ENCODE measurements at places on chromosomes 12 and 14. TPM values are rescaled to one million over a fixed set of nuclear protein-coding genes. Genes with fewer than 3 reads are reported as not detected.

Gene CDCA3
- 0.57 TPM for polyA plus RNA-seq

Gene RASAL1
- not detected for polyA plus RNA-seq

Gene C12orf50
- polyA plus RNA-seq, result not detected

Gene OTOGL
- not detected for polyA plus RNA-seq

Gene PLEKHD1
- polyA plus RNA-seq, result not detected

Gene GPATCH2L
- 13.8 TPM for polyA plus RNA-seq

Gene MAGOHB
- 19.5 TPM for polyA plus RNA-seq

GRCh38 chr14:101380512-101380911, 180.8 kb upstream of the DIO3 start:
- DNase-seq, result no peak

GRCh38 chr12:57319678-57320469, 68.9 kb upstream of the STAC3 start:
- no peak for DNase-seq

DNA sequence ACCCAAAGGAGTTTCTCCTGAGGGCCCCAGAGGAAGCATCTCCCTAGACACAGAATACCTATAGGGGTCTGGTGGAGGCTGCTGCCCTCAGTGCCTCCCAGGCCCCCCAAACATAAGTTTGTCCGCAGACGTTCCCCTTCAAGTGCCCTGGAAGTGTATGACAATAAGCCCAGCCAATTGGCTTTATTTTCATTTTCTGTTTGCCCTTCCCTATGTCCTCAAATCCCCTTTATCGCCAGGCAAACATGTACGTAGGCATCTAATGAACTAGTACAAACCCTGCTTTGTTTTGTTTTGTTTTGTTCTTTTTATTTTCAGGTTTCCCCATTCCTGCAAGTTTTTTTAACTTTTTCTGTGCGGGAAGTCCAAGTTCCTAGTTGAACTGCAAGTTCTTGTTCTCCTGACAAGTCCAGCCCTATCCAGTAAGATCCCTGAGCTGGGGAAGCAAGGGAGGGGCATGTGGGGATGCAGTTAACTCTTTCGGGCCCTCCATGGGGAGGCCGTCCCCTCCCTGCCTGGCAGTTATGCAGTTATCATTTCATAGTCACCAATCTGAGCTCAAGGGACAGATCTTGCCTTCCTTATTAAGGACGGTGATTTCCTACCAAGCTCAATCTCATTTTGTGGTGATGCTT, 141.9 kb downstream of the KCNA5 start:
- DNase-seq, result no peak

DNA sequence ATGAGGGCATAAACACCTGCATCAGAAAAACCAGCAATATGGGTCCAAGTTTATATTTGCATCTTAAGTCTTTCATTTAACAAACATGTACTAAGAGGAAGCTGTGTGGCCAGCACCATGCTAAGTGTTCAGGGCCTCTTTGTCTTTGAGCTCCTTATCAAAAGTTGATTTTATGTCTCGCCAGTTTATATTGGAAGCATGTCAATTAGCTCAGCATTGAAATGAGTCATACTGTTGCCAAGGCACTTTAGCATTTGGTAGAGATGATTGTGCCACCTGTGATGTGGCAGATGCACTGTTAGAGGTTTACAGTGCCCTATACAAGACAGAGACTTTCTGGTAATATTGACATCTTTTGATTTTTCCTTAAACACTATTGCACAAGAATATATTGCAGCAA, 68.5 kb downstream of the BHLHE41 start:
- DNase-seq, result no peak

GRCh38 chr14:24075485-24076301, 4.3 kb downstream of the CPNE6 start:
- no peak for DNase-seq

DNA sequence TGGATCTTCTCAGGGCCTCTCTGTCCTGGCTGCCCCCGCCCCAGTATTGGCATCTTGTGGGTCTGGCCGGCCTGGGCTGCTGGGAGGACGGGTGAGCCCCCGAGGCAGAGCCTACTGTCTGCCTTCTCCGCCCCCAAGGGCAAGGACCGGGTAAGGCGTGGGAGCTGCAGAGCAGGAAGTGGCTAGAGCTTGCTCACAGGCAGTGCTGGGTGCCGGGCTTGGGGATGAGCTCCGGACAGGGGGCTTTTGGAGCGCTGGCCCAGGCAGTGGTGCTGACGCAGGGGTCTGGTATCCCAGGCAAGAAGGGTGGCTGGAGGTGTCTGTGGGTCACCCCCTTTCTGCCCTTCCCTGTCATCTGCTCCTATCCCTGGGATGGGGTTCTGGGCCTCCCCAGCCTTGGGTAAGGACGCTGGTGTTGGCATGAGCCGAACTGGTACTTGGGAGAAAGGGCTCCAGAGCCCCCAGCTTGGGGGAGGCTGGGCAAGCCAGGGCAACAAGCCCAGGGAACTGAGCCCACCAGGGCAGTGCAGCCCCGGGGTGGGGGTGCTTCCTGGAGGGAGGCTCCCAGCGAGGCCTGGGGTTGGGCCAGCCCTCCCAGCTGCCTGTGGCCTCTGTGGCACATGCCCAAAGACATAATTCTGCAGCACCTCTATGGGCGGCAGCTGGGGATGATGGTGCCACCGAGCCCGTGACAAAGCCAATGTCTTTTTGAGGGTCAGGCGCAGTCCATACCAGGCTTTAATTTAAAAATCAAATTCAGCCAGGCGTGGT, 126.3 kb downstream of the KIF26A start:
- DNase-seq, result no peak

GRCh38 chr12:105223352-105223845, 12.6 kb downstream of the APPL2 start:
- no peak for DNase-seq

- DNase-seq, result no peak
Measured at GRCh38 chr14:78005325-78005724, 164.8 kb upstream of the NRXN3 start.

DNA sequence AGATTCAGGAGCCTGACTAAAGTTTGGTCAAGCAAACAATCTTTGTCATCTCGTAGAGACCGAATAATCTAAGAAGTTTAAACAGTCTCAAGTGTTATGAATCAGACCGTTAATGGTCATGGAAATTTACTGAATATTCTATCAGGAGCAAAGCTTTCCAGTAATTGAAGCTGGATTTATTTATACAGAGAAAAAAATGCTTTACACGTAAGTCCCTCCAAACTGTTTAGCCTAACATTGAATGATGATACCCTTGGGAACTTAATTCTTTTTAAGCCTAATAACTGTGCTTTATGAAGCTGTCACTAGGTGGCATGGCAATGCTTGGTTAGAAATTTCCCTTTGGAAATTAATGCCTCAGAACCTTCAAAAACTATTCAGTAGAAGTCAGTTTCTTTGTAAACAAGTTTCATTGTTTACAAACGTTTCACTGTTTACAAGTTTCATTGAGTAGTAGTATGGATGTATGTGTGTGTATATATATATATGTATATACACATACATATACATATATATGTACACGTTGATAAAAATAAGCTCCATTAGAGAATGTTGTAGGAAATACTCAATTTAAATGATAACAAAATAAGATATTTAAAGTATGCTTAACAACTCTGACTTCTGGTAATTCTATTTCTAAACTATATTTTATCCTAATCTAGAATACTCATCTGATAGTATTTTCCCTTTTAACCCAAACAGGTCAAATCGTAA, 32.1 kb downstream of the DEPDC4 start:
- DNase-seq, result peak; percentile 37

GRCh38 chr14:105419195-105420091, at the start of gene MTA1:
Gene MTA1, plus strand, starts transcription at chr14:105419827. Its CDS starts 209 bp downstream, at chr14:105420036.
- peak; percentile 44 for DNase-seq

- no peak for DNase-seq
Measured at GRCh38 chr14:54446161-54446693, 5.1 kb upstream of the CNIH1 start.

Measured in CD14-positive monocyte (primary cell).